ENCODE measurements at places on chromosomes 1 and 21.

- no peak for DNase-seq
Observed at GRCh38 chr1:84073266-84073665, 70.8 kb upstream of the PRKACB start.

DNA sequence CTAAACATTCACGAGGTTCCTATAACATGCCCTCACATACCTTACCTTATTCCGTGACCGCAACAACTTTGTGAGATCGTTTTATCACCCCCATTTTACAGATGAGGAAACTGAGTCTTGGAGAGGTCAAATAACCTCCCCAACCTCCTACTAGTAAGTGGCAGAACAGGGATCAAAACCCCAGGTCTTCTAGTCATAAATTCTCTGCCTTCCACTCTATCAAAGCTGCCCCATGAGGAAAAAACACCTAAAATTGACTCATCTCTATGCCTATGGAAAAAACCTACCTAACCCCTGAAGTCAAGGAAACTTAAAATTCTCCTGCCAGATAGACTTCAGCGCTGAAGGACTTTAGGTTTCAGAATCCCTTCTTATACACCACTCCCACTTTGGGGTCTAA, 69.5 kb upstream of the ERRFI1 start:
- no peak for DNase-seq

GRCh38 chr1:46036894-46037839, 95.3 kb downstream of the PIK3R3 start:
- DNase-seq = peak; percentile 73

DNA sequence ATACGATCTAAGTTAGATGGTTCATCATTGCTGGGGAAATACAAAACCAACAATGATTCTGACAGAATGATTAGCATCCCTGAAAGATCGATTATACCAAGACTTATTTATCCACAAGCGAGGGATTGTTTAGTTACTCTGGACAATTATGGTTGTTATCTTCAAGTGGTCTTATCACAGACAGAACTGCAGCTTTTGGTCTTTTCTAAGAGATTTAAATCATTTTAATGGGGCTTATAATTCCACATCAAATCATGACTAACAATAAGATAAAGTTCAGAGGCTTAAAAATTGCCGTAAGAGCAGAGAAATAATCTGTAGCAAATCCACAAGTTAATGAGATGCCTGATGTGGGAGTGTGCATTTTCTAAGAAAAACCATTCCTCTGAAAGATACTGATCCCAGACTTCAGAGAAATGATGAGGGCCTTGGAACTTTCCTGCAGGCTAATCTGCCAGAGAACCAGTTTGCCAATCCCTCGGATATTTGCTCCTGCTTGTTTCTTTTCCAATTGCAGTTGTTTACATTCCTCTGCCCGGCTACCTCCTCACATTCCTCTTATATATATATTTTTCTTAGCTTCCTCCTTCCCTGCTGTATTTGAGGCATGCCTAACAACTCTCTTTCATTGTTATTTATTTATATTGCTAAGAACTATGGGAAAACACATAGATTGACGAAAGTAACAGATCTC, 134.8 kb downstream of the BACH1 start:
- no peak for DNase-seq

DNA sequence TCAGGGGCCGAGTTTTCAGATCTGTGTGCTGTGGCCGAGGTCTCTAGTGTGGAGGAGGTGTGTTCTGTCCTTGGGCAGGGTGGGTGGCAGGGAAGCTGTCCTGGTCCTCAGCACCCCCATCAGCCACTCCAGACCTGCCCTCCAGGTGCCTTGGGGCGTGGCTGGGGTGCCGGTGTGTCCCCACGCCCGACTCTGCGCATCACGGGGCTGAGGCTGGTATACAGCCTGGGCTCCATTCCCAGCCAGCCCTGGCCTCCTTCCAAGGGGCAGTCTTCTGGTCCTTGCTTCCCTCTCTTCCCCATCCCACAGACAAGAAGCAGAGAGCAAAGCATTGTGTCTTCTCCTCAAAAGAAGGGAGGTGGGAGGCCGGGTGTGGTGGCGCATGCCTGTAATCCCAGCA, 4.0 kb downstream of the SAMD11 start:
- DNase-seq = no peak

GRCh38 chr1:30765556-30766434, 8.2 kb upstream of the LAPTM5 start:
- no peak for DNase-seq

GRCh38 chr1:5376538-5377247, 615.5 kb downstream of the NPHP4 start:
- DNase-seq = no peak

DNA sequence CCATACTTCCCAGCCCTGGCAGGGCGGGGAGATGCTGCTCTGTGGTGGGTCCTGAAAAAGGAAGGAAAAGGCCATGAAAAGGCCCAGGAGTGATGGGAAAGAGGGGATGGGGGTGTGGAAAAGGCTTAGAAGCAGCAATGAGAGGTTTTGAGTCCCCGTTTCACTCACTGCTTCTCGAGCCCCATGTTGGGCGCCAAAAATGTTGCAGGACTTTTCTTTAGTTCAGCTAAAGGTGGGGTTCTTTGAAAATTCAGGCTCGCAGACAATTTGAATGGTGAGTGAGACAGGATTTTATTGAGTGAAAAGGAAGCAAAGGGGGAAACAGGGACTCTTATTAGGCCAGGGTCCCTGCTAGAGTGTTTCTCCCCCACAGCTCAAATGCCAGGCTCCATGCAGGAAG, 93.1 kb downstream of the MRPS6 start:
- no peak for DNase-seq

Data from stimulated activated CD4-positive, alpha-beta T cell treated with anti-CD3 and anti-CD28 coated beads, Interleukin-15, amount 100 ng/mL, for 1 hour (primary cell).